Astrocyte of the cerebellum (primary cell): ENCODE measurements at places on chromosomes 7 and 10.

GRCh38 chr7:29102558-29103151 is 43.7 kb downstream of the CPVL start:
- DNase-seq, result peak; percentile 47

GRCh38 chr7:884191-885003 is 8.0 kb downstream of the GET4 start:
- no peak for DNase-seq

DNA sequence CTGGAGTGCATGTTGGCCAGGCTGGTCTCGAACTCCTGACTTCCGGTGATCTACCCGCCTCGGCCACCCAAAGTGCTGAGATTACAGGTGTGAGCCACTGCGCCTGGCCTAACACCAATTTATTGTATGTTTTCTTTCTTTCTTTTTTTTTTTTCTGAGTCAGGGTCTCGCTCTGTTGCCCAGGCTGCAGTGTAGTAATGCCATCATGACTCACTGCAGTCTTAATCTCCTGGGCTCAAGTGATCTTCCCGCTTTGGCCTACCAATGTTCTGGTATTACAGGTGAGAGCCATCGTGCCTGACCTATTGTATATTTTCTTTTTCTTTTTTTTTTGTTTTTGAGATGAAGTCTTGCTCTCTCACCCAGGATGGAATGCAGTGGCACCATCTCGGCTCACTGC is 33.8 kb upstream of the UBE2H start:
- DNase-seq, result no peak

DNA sequence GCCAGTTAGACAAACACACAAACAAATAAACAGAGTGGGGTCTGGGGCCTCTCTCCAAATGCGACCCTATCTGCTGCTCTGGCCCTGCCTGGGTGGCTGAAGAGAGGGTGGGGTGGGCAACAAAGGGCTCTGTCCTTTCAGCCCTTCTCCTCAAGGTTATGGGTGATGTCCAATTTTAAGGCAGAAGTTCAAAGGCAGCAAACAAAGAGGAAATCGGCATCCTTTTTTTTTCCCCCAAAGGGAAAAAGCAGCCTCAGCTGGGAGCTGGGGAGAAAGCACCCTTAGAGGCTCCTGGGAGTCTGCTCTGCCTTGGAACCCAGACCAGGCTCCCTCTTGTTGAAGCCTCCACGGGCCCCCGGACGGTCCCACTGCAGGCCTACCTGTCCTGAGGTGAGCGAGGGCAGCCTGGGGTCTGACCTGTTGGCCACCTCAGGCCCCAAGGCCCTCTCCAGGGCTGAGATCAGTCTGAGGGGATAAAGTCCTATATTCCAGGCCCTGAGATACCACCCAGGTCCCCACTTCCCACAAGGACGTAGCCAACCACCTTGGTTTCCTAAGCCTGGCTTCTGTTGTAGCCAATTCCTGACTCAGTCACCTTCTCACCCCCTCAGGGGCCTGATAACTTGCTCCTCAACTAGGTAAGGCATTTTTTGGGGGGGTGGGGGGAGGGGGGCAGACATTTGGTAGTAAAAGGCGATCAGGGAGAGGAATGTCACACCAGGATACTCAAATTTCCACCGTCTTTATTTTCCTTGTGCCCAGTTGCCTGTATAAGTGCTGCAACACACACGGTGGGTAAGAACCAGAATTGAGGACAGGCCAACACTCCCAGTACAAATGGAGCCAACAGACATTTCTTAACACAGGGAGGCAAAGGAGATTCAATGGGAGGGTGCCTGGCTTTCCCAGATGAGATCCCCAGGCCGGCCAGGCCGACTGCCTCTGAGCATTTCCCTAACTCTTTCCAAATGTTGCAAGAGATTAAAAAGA is 4.3 kb downstream of the HOXA11 start:
- DNase-seq, result no peak
